Glutamatergic neuron (in vitro differentiated cells): ENCODE measurements at places on chromosomes 5 and 9. TPM values are rescaled to one million over a fixed set of nuclear protein-coding genes. Genes with fewer than 3 reads are reported as not detected.

GRCh38 chr9:115155037-115155436 lies 37.1 kb upstream of the TNC start:
- H3K36me3 ChIP-seq = peaks cover 8% of the 10 kb centered on the region
- peaks cover 6% of the 10 kb centered on the region for H3K4me1 ChIP-seq
- H3K27me3 ChIP-seq = no peaks in the 10 kb centered on the region
- no peak overlapping the region for H3K4me3 ChIP-seq
- no peak overlapping the region for H3K27ac ChIP-seq

GRCh38 chr9:130243015-130243881 lies 22.3 kb upstream of the HMCN2 start:
- H3K4me1 ChIP-seq = peaks cover 17% of the 10 kb centered on the region
- peak; percentile 89 for DNase-seq
- H3K27me3 ChIP-seq = peaks cover 9% of the 10 kb centered on the region
- peak overlapping the region; percentile 55 for H3K4me3 ChIP-seq
- H3K27ac ChIP-seq = peak overlapping the region; percentile 62

DNA sequence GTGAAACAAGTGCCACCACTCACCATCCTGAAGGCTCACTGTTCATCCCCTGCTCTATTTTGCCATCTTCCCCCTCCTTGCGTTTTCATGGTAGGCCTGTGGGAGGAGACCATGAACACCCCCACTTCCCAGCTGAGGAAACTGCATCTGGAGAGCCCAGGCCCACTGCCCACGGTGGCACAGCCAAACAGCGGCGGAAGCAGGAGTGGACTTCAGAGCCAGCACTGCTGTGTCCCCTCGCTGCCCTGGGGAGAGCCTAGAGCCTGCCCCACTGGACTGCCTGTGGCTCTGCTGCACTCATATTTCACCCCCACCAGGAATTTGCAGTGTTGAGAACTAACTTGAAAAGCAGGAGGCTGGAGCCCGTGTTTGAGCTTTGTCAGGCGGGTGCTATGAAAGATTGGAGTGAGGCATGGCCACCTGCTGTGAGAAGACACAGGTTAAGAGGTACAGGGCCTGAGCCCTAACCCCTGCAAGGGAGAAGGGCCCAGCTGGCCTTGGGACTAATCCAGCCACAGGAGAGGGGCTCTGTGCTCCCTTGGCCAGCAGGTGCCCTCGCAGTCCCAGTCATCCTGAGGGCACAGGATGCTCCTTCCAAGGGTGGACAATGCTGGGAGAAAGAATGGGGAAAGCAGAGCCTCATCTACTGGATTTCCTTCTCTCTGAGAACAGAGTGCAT lies 79.0 kb downstream of the MACROH2A1 start:
- no peak overlapping the region for H3K27ac ChIP-seq
- H3K4me3 ChIP-seq = no peak overlapping the region
- H3K36me3 ChIP-seq = no peaks in the 10 kb centered on the region
- peaks cover 2% of the 10 kb centered on the region for H3K27me3 ChIP-seq

GRCh38 chr9:90825586-90825985 lies 24.0 kb downstream of the SYK start:
- peaks cover 10% of the 10 kb centered on the region for H3K4me1 ChIP-seq
- peaks cover 14% of the 10 kb centered on the region for H3K36me3 ChIP-seq
- peaks cover 2% of the 10 kb centered on the region for H3K27me3 ChIP-seq
- no peak overlapping the region for H3K4me3 ChIP-seq
- no peak for DNase-seq

DNA sequence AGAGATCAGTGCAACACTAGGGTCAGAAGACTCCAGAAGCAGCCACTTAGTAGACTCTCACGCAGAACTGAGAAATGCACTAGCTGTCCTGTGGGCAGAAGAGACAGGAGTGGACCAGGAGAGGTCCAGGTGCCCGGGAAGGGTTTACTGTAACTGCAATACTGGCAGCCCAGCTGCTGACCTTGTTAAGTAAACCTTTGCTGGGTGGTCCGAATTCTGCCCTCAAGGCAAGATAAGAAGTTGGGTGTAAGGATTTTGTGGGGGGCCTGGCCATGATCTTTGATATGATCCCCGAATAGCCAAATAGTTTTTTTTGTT lies 91.3 kb downstream of the PDE6A start:
- H3K27me3 ChIP-seq = peaks cover 2% of the 10 kb centered on the region
- H3K4me3 ChIP-seq = no peak overlapping the region
- H3K27ac ChIP-seq = no peak overlapping the region
- peaks cover 8% of the 10 kb centered on the region for H3K36me3 ChIP-seq

DNA sequence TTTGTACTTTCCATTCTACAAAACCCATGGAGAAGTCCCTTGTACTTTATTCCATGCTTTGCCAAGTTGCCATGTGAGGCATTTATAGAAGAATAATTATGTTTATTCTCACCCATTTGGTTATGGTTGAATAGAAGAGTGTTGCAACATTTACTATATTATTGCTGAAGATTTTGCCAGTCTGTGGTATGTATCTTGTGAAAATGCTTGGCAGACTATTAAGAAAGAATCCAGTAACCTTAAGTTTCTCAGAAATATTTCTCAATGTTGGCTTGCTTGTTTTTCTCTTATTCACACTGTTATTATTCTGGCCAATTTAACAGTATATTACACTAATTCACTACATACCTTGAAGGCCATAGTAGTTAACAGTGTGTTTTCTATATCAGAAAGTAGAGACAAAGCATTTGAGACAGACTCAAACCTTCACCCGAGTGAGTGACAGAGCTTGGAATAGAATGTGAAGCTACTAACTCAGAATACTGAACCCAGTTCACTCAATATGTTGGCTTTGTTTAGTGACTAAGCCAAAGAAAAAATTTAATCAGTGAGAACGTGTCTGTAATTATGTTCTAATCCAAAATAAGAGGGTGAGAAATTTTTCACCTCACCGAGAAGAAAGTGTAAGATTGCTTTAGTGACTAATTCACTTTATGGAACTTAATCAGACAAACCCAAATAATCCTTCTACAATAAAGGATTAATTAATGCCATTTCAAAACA lies 184.4 kb downstream of the CWC27 start:
- peaks cover 3% of the 10 kb centered on the region for H3K36me3 ChIP-seq
- DNase-seq = no peak
- H3K4me1 ChIP-seq = no peaks in the 10 kb centered on the region
- H3K27me3 ChIP-seq = no peaks in the 10 kb centered on the region

- H3K27ac ChIP-seq = no peak overlapping the region
- no peak overlapping the region for H3K4me3 ChIP-seq
- no peaks in the 10 kb centered on the region for H3K36me3 ChIP-seq
- no peaks in the 10 kb centered on the region for H3K4me1 ChIP-seq
- peaks cover 3% of the 10 kb centered on the region for H3K27me3 ChIP-seq
- DNase-seq = no peak
These were observed 11.9 kb upstream of the EQTN start for GRCh38 chr9:27308691-27309390.

DNA sequence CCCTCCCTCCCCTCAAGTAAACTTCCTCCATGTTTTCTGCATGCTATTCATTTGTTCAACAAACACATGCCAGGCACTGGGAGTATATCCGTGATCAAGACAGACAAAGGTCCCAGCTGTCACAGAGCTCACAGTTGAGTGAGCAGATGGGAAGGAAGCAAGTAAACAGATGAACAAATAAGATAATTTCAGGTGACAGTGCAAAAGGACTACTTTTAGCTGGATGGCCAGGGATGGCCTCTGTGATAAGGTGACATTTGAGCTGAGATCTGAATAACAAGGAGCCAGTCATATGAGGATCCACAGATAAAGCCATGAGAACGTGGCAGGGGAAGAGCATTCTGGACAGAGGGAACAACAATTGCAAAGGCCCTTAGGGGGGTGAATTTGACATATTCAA lies 121.7 kb upstream of the RAD23B start:
- no peak overlapping the region for H3K27ac ChIP-seq
- H3K27me3 ChIP-seq = no peaks in the 10 kb centered on the region
- H3K36me3 ChIP-seq = no peaks in the 10 kb centered on the region
- H3K4me1 ChIP-seq = no peaks in the 10 kb centered on the region
- H3K4me3 ChIP-seq = no peak overlapping the region
- DNase-seq = no peak

- no peak for DNase-seq
- no peak overlapping the region for H3K4me3 ChIP-seq
- H3K27me3 ChIP-seq = no peaks in the 10 kb centered on the region
- H3K36me3 ChIP-seq = no peaks in the 10 kb centered on the region
These were observed 135.2 kb downstream of the AOPEP start for GRCh38 chr9:94861589-94862272.

DNA sequence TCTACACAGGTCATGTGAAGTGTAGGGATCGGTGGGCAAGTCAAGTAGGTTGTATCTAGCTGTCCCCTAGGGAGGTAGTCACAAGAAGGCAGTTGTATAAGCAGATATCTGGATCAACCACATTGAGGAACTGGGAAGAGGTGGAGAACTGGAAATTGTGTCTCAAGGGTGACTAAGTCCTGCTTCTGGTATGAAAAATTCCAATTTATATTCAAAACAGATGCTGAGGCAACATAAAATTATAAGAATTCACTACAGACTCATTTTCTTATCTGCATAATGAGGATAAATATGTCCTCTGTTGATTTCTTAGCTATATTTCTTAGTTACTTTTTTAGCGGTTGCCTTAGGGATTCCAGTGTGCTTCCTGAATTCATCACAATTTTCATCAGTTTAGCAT lies 46.8 kb downstream of the GALNT12 start:
- H3K27me3 ChIP-seq = peaks cover 3% of the 10 kb centered on the region
- no peak for DNase-seq
- no peak overlapping the region for H3K27ac ChIP-seq
- H3K4me3 ChIP-seq = no peak overlapping the region

- no peak overlapping the region for H3K27ac ChIP-seq
- H3K27me3 ChIP-seq = peaks cover 2% of the 10 kb centered on the region
- H3K4me1 ChIP-seq = peaks cover 20% of the 10 kb centered on the region
- no peak overlapping the region for H3K4me3 ChIP-seq
- peaks cover 5% of the 10 kb centered on the region for H3K36me3 ChIP-seq
These were observed 247.3 kb downstream of the MAN2A1 start for GRCh38 chr5:109936996-109937395.

GRCh38 chr9:81622471-81623255 lies 66.7 kb downstream of the TLE1 start:
- H3K4me1 ChIP-seq = peaks cover 73% of the 10 kb centered on the region
- peaks cover 8% of the 10 kb centered on the region for H3K36me3 ChIP-seq
- H3K27ac ChIP-seq = peak overlapping the region; percentile 87

- H3K36me3 ChIP-seq = peaks cover 5% of the 10 kb centered on the region
- no peak for DNase-seq
- peaks cover 14% of the 10 kb centered on the region for H3K4me1 ChIP-seq
- no peak overlapping the region for H3K4me3 ChIP-seq
- no peak overlapping the region for H3K27ac ChIP-seq
These were observed 41.6 kb upstream of the HMGCS1 start for GRCh38 chr5:43354774-43355173.

DNA sequence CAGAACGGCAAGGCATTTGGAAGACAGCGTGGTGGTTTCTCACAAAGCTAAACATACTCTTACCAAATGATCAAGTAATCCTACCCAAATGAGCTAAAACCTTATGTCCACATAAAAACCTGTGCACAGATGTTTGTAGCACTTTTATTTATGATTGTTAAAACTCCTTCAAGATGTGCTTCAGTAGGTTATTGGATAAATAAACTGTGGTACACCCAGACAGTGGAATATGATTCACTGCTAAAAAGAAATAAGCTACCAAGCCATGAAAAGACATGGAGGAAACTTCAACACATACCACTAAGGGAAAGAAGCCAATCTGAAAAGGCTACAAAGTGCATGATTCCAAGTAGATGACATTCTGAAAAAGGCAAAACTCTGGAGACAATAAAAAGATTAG lies 94.2 kb downstream of the FOXD1 start:
- H3K4me1 ChIP-seq = no peaks in the 10 kb centered on the region
- H3K27ac ChIP-seq = no peak overlapping the region
- peaks cover 6% of the 10 kb centered on the region for H3K27me3 ChIP-seq

- peaks cover 58% of the 10 kb centered on the region for H3K4me1 ChIP-seq
- H3K27me3 ChIP-seq = peaks cover 6% of the 10 kb centered on the region
- H3K4me3 ChIP-seq = peak overlapping the region; percentile 81
- H3K27ac ChIP-seq = peak overlapping the region; percentile 91
- DNase-seq = no peak
These were observed 30.5 kb downstream of the TRIO start for GRCh38 chr5:14173377-14174229.

DNA sequence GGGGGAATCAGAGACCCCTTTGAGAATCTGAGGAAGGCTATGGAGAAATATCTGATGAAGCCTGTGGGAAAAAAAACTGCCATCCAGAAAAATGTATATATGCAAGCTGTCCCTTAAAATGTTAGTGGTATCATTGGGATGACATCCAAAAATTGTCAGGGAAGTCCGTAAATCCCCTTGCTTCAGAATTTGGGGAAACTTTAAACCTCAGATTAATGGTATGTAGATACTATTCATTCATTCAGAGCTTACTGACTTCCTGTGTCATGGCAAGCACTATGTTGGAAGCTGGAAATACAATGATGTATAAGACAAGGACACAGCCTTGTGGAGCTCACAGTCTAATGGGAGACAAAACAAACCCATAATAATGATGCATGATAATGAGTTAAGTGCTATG lies 10.9 kb upstream of the MOB3B start:
- no peak for DNase-seq
- no peak overlapping the region for H3K27ac ChIP-seq
- H3K4me1 ChIP-seq = no peaks in the 10 kb centered on the region
- H3K36me3 ChIP-seq = no peaks in the 10 kb centered on the region

- H3K36me3 ChIP-seq = peaks cover 9% of the 10 kb centered on the region
- H3K4me3 ChIP-seq = no peak overlapping the region
These were observed 84.1 kb downstream of the AMBP start for GRCh38 chr9:113993838-113994540.

DNA sequence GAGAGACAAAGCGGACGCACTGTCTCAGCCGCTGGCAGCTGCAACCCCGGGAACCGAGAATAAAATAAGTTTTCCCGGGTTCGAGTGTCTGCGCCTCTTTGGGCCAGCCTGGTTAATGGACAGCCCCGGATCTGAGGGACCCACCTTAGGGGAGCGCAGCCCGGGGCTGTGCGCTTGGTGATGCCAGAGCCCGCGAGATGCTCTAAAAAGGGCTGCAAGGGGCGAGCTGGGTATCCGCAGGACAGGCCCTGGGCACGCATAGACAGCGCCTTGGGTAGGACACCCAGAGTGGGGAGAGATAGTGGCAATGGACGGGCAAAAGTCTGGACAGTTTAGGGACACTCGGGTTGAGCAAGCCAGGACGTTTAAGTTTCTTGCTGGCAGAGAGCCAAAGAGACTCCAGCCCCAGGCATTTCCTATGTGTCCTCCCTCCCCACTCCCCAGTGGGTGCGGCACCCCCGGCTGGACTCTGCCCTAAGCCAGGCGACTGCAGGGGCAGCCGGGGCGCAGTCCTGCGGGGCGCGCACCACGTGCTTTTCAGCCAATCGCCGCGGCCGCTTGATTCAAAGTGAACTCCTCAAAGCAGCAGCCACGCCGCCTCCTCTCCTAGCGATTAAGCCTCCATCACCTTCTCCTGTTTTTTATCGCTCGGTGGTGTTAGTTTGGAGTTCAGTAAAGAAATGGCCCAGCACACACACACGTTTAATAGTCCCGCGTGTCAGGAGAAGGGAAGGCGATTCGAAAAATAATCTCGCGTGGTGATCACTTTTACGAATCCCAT lies 616 bp upstream of the ENC1 start:
- peaks cover under 1% of the 10 kb centered on the region for H3K36me3 ChIP-seq
- peak overlapping the region; percentile 88 for H3K4me3 ChIP-seq
- peak overlapping the region; percentile 92 for H3K27ac ChIP-seq
- H3K27me3 ChIP-seq = peaks cover 16% of the 10 kb centered on the region
- H3K4me1 ChIP-seq = peaks cover 38% of the 10 kb centered on the region
- DNase-seq = peak; percentile 83

BTNL3 gene
- not detected for total RNA-seq

SOX30 gene
- not detected for total RNA-seq

MLANA gene
- not detected for total RNA-seq

WWC1 gene
- 1.5 TPM for total RNA-seq

PCSK5 gene
- total RNA-seq = 9.6 TPM

SPINK4 gene
- not detected for total RNA-seq

GALNT10 gene
- 4.8 TPM for total RNA-seq
